Airway epithelial cell (primary cell): ENCODE measurements at places on chromosomes 2 and 18. TPM values are rescaled to one million over a fixed set of nuclear protein-coding genes. Genes with fewer than 3 reads are reported as not detected.

Gene ERBB4
- total RNA-seq = 0.09 TPM in 1 of 2 replicates, not detected in the other

Gene SPATA3
- total RNA-seq = not detected in 2 replicates

Gene TRIB2
- 17.4 and 19.5 TPM in 2 replicates for total RNA-seq

Gene MC4R
- total RNA-seq = not detected in 2 replicates

Gene CLIP4
- total RNA-seq = 18.6 and 21.9 TPM in 2 replicates

Gene ALKAL2
- total RNA-seq = not detected in 2 replicates

Gene BMP10
- not detected in 2 replicates for total RNA-seq

Gene ITGB6
- 58.6 and 65.2 TPM in 2 replicates for total RNA-seq

Gene UGT1A3
- 0.35 TPM in 1 of 2 replicates, not detected in the other for total RNA-seq

Gene FKBP7
- total RNA-seq = 6.0 and 6.9 TPM in 2 replicates
